ENCODE measurements at places on chromosomes 7 and 10.

DNA sequence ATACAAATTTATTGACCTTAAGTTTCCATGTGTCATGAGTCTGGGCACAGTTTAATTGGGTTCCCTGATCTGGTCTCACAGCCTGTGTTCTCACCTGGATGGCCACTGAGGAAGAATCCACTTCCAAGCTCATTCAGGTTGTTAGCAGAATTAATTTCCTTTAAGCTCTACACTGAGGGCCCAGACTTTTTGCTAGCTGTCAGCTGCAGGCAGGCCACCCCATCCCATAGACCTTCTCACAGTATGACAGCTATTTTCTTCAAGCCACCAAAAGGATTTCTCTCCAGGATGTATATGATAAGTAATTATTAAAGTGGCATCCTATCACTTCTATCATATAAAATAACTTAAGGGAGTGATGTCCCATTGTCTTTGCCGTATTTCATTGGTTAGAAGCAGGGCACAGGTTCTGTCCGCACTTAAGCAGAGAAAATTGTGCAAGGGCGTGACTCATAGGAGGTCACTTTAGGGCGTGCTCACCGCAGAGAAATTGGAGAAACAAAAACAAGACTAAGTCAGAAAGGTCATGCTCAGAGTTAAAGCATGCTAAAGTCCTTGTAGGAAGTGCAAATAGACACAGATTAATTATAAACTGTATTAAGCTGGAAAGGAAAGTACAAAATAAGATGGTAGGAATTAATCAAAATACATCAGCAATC lies 109.9 kb downstream of the AHR start:
- DNase-seq = no peak

- DNase-seq = no peak
Observed at GRCh38 chr10:114987995-114988394, 50.0 kb downstream of the TRUB1 start.

DNA sequence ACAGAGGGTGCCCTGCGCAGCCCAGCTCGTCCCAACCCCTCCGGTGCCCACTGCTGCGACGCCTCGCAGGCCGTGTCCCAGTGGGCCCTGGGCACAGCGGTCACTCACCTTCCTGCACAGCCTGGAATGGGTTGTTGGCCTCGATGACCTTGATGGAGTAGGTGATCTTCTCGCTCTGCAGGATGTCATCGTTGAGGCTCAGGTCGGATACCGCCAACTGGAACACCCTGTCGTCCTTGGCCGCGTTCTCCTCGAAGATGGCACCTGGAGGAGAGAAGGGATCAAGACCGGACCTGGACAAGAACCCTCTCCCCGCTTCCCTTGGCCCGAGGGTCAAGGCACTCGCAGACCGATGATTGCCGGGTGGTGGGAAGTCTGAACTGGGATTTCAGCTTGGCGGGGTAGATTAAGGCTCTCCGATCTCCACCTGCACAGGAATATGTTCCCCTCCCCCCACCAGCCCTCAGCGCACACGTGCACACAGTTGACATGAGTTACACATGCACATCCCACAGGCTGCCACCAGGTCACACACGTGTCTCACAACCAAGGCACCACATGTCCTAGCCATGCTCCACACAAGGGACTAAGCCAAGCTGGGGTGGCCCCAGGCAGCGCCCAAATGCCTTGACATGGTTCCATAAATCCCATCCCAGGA lies 2.6 kb downstream of the GRID1 start:
- DNase-seq = no peak

GRCh38 chr10:31928549-31929260 lies at the start of gene ARHGAP12:
ARHGAP12 (minus strand) TSS chr10:31928831; CDS start chr10:31908855, 19,976 bp downstream.
- DNase-seq = peak; percentile 32

GRCh38 chr10:209357-209756 lies 74.1 kb downstream of the ZMYND11 start:
- DNase-seq = no peak

- no peak for DNase-seq
Observed at GRCh38 chr7:148011753-148012152, 578.8 kb upstream of the C7orf33 start.

DNA sequence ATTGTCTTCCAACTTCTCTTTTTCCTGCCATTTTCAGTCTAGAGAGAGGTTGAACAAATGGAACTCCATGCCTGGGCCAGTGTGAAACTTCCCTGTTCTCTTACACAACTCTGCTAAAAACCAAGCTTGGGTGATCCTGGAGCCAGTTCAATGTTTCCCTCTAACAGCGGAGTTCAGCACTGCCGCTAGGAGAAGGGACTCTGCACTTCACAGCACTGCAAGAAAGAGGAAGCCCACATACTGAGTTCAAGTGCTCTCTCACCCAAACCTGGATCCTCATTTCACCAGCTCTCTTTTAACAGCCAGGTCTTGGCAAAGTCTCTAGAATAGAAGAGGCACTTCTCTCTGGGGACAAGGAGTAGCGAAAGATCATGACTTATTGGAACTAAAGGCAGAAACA lies 18.8 kb downstream of the FOXI2 start:
- DNase-seq = no peak

GRCh38 chr10:48536916-48537890 lies 67.7 kb downstream of the ARHGAP22 start:
- no peak for DNase-seq
